PC-9 (cell line): ENCODE measurements at places on chromosomes 13 and 19. TPM values are rescaled to one million over a fixed set of nuclear protein-coding genes. Genes with fewer than 3 reads are reported as not detected.

The CEACAM20 gene
- total RNA-seq: not detected in 2 replicates

The P2RY11 gene
- total RNA-seq: 23.7 and 27.4 TPM in 2 replicates

GRCh38 chr13:32726374-32727037, 140.3 kb downstream of the PDS5B start:
- DNase-seq: no peak

DNA sequence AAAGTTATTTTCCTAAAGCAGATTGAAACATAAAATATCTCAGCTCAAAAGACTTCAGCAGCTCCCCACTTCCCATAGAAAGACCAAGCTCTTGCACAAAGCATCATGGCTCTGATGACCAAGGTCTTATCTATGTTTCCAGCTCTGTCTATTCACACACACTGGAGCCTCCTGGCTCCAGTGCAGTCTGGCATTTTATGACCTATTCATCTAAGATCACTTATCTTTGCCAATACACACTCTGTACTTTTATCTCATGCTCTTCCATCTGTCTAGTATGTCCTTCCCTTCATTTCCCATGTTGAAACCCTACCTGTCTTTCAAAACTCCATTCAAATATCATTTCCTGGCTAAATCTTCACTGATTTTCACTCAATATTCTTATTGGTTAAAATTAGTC, 74.4 kb downstream of the FGF9 start:
- DNase-seq: no peak

- no peak for DNase-seq
Measured at GRCh38 chr13:94112227-94112626, 367.3 kb downstream of the DCT start.

DNA sequence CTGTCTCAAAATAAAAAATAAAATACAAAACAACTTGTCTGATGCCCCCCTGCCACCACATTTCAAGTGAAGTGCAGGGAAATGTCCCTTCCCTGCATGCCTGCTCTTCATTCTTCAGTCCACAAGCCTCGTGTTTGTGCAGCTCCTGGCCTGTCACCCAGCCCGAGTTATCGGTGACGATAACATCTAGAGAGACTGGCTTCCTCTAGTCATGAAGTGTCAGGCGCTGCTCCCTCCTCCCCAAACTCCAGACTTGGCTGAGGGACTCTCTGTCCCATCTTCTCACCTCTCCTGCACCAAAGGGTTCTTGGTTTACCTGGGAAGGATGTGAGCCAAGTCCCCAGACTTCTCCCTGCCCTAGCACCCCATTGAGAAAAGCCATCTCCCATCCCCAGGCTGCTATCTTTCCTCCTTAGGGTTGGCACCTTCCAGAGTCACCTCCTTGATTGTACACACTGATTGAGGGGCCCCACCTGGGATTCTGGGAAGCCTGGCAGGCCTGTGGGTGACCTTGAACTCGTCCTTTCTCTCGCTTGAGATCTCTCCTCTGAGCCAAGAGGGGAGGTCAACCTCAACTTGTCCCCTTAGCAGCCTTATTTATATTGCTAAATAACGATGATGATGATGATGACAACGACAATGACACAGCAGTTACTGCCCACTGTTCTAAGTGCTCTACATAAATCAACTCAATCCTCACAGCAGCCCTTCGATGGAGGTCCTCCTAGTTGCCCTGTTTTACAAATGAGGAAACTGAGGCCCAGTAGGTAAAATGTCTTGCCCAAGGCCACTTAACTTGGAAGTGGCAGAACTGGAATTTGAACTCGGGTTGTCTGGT, 13.1 kb upstream of the PLAUR start:
- no peak for DNase-seq

- peak; percentile 93 for DNase-seq
Measured at GRCh38 chr13:33152389-33152788, 133.2 kb downstream of the STARD13 start.

GRCh38 chr13:40002016-40002415, 346.6 kb downstream of the COG6 start:
- no peak for DNase-seq

DNA sequence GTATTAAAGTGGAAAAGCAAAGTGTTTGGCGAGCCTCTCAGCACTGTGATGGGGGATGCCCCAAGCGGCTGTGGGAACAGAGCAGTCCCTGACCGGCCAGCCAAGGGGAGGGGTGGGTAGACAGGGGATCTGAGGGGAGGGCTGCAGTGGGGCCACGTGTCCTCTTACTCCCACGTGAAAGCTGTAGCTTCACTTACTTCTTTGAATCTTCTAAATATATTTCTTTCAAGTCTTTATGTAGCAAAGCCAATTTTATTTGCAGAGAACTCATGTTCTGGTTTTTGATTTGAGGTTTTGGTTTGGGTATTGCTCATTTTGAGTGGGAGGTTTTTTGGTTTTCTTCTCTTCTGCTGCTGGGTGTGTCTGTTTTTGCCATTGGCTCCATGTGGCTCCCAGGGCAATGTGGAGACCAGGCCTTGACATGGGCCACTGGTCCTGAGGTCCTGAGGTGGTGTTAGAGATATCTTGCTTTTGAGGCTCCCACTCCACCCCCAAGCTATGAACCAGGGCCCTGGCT, 17.7 kb upstream of the OVOL3 start:
- DNase-seq: no peak

The GFY gene
- not detected in 2 replicates for total RNA-seq

GRCh38 chr19:57719424-57719823, 8.0 kb downstream of the ZNF671 start:
- no peak for DNase-seq

GRCh38 chr13:109390391-109390790, 396.0 kb downstream of the IRS2 start:
- no peak for DNase-seq

DNA sequence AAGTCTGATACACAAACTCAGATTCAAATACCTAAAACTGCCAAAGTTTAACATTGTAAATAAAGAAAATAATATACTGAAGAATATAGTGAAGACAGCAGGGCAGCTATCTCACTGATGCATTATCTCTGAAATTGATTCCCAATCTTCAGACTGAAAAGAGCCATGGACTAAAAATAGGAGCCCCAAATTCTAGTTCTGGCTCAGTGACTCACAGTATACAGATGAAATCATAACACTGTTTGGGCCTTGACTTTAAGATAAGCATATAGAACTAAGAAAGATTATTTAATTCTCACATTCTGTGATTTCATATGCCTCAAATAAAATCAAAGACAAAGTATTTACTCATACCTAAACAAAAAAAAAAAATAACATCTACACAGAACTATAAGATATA, 53.9 kb downstream of the RBM26 start:
- no peak for DNase-seq

GRCh38 chr19:55538132-55538531, 1.2 kb upstream of the SBK2 start:
- no peak for DNase-seq

The FREM2 gene
- 0.53 and 0.65 TPM in 2 replicates for total RNA-seq

DNA sequence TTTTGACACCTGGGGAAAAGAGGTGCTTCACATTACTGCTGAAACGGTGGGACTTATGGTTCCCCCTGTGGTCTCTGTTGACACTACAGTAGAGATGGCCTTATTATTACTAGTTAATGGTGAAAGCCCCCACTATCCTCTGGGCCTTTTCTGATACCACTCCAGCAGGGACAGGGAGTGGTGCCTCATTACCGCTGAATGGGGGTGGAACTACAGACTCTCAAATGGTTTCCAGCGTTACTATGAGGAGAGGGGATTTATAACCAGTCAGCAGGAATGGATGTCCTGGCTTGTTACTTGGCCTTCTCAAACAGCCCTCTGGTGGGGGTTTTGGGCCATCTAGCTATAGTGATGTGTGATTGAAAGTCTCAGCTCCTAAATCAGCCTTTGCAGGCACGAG, 96.7 kb upstream of the DIAPH3 start:
- DNase-seq: no peak
